ENCODE measurements at places on chromosomes 11 and 22.
A peak's percentile ranks its signal among the peaks of the same experiment; 100 is the strongest.

DNA sequence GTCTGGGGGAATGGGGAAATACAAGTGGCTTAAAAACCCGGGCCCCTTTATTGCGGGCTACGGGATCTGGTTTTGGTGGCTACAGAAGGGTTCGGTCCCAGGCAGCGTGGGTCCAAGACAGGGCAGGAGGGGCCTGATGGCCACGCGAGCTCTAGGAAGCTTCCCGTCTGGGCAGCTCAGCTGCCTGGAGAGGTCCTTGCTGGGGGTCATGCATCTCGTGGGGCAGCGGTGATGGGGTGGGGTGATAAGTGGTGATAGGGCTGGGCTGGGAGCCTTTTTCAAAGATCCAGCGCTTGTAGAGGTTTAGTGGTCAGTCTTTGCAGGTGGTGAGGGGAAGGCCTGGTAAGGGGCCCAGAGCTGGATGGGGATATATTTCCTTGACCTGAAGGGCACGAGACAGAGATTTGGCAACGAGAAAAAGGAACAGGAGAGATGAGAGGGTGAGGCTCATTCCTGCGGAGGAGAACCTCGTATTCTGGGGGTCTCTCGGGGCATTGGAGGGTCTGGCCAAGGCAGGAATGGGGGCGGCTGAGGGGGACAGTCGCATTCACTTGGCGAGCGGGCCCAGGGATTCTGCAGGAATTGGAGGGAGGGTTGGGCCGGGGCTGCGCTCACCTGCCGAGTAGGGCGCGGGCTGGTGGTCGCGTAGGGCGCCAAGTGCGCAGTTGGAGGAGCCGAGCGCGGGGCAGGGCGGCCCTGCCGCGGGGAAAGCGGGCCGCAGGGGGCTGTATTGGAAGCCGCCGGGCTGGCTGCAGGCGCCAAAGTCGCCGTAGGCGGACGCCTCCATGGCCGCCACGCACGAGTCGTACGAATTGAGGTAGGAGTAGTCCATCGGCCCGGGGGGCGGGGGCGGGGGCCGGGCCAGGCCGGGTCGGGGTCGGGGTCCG lies 560 bp downstream of the PHOX2A start:
- no peak for DNase-seq

- no peak for DNase-seq
Observed at GRCh38 chr11:40104941-40105550, 1354.4 kb downstream of the LRRC4C start.

DNA sequence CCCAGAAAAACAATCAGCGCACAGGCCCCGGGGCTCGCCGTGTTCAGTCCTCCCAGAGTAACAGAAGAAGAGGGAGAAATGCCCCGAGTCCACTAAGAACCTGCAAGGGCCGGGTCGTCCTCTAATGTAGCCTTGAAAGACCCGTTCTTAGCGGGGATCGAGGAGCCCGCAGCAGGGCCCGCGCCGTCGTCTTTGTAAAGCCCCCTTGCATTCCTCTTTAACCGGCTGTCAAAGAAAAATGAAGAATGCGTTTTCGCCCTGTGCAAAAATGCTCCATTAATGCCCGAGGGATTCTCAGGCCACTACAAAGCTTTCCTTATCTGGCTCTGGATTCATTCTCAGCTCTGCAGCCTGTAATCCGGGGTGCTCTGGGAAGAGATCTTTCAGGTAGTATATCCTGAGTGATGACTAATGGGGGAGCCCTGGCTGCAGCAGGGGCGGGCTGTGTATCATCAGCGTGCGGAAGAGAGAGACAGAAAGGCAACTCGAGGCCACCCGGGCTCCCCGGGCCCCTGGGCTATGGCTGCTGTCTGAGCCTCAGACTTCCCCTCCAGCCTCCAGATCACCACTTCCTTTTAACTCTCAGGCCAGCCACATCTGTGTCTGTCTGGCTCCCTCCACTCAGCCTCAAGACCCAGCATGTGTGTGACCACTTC lies 78.2 kb downstream of the FBLN1 start:
- no peak for DNase-seq

DNA sequence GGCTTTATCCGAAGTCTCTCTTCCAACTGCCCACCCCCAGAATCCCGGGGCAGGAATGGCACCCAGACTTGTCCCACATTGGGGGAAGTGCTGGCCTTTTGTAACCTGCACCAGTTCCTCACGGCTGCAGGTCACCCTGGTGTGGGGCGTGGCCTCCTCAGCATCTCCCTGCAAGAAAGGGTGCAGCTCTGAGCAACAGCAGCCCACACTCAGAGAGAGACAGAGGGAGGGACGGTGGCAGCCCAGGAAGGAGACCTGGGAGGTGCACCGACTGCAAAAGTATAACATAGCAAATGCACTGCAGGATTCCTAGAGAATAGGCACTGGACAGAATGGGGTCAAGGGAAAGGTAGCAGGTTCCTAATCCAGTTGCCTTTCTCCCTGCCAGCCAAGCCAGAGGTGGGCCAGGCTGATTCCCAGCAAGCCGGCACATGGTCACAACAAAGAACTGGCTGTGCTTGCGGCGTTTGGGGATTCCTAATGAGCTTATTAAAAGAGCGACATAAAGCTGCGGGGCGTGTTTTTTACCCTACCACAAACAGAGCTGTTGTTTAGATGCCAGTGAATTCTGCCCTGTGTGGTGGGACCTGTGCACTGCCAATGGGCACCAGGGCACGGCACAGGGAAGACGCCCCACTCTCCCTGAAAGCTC lies 18.2 kb upstream of the IGSF9B start:
- DNase-seq = no peak

- DNase-seq = peak; percentile 9
Observed at GRCh38 chr11:6925636-6926207, 504 bp upstream of the ZNF215 start.

DNA sequence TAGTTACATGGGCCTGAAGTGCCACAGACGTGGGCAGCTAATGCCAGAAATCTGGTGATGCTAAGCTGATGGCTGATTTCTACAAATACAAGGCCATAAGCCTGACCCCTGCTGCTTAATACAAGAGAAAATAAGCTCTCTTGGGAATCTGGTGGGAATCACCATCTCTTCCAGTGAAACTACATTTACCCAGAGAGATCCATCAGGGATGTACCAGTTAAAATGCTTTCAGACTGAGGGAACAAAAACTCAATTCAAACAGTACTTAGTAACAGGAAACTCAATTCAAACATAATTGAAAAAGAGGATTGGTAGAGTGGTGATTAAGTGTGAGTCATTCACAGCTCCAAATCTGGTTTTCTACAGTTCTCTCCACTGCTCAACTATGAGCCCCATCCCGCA lies 1.7 kb upstream of the CAVIN3 start:
- no peak for DNase-seq

GRCh38 chr11:1168256-1168655 lies 10.5 kb downstream of the MUC5AC start:
- DNase-seq = no peak

GRCh38 chr22:25753252-25753651 lies 11.3 kb downstream of the MYO18B start:
- no peak for DNase-seq

- DNase-seq = no peak
Observed at GRCh38 chr11:35061516-35062440, 77.2 kb upstream of the CD44 start.

- no peak for DNase-seq
Observed at GRCh38 chr22:42174062-42174461, 43.5 kb upstream of the CYP2D6 start.

- no peak for DNase-seq
Observed at GRCh38 chr11:19912958-19913892, 200.6 kb downstream of the NAV2 start.

- DNase-seq = no peak
Observed at GRCh38 chr11:127738771-127739286, 738.3 kb upstream of the KIRREL3 start.

GRCh38 chr11:134642206-134642605 lies 230.2 kb upstream of the B3GAT1 start:
- DNase-seq = no peak

DNA sequence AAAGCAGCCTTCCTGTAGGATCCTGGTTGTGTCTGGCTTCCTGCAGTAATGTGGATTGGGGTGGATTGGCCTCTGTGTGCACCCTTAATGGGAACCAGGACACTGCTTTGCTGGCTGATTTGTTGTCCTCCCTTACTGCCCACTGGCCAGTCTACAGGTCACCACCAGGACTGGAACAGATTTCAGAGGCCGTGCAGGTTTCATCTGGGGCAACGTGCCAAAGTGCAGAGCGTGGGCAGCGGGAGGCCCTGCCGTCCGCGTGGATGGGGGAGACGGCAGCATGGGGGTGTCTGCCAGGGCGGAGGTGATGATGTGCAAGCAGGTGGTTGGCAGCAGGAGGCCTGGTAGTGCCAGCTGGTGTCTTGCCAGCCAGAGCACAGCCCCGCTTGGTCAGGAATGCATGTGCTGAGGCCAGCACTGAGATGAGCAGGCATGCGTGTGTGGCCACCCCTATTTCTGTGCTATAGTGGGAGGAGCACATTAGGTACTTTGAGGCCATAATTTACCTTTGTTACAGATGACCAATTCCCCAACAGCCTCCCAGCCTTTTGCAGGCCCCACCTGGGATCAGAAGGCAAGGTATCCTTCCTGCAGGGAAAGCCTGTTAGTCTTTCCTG lies 24.3 kb downstream of the BCR start:
- DNase-seq = no peak

GRCh38 chr11:69130654-69131053 lies 25.1 kb upstream of the SMIM38 start:
- DNase-seq = no peak

DNA sequence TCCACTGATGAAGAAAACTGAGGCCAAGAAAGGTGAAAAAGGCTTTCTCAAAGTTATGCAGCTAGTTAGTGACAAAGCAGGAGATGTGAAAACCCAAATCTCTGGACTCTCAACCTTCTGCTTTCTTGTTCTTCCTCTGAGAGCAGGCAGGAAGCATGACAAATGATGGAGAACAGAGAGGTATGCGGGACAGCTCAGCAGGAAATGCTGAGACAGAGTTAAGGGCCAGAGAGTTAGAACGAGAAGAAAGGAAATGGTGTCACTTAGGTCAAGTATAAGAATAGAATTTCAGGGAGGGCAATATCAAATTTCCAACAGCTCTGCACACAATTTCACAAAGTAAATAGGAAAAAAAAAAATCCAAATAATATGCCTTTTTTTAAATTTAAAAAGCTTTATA lies 67.6 kb upstream of the ARHGAP42 start:
- DNase-seq = no peak

- DNase-seq = no peak
Observed at GRCh38 chr11:120043328-120043945, 94.5 kb downstream of the TRIM29 start.

GRCh38 chr11:70769521-70769920 lies 371.2 kb downstream of the CTTN start:
- DNase-seq = no peak

GRCh38 chr22:32562401-32562800 lies 87.8 kb downstream of the FBXO7 start:
- DNase-seq = no peak

DNA sequence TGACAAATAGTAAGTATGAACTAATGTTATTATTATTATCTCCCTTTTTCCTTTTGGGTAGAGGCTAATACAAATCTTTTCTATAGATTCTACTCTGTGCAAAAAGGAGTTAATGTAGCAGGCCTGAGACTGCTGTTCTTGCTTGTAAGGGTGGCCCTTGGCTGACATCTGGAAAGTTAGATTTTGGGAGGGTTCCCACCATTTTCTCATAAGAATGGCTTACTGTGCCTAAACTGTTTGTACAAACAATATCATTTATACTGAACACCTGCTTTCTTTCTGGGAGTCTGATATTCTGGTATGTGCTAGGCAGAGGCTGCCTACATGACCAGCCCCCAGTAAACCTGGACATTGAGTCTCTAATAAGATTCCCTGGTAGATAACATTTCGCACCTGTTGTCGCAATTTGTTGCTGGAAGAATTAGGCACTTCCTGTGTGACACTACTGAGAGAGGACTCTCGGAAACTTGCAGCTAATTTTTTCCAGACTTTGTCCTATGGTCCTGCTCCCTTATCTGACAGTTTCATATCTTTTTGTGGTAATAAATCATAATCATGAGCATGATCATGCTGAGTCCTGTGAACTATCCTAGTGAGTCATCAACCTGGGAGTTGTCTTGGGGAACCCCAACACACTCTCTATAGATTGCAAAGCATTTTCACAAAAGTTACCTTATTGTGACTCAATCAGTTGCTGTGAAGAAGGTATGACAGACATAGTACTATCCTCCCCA lies 257.7 kb upstream of the CCDC90B start:
- no peak for DNase-seq

- DNase-seq = no peak
Observed at GRCh38 chr11:36270701-36271100, 18.5 kb downstream of the COMMD9 start.

GRCh38 chr11:15289723-15290122 lies 175.0 kb downstream of the INSC start:
- no peak for DNase-seq

GRCh38 chr22:44500599-44500998 lies 2.6 kb upstream of the RTL6 start:
- no peak for DNase-seq

DNA sequence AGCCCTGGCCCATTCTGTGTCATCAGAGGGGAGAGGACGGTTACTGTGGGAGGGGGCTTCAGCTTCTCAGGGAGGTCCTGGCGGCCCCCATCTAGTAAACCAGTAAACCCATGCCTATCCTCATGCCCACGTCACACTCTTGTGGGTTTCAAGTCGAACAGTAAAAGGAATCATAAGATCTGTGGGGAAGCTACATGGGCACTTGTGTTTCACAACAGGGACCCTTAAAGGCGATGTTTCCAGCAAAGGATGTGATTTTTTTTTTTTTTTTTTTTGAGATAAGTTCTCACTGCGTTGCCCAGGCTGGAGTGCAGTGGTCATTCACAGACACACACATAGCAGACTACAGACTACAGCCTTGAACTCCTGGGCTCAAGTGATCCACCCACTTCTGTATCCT lies 9.2 kb upstream of the PARVG start:
- DNase-seq = no peak

DNA sequence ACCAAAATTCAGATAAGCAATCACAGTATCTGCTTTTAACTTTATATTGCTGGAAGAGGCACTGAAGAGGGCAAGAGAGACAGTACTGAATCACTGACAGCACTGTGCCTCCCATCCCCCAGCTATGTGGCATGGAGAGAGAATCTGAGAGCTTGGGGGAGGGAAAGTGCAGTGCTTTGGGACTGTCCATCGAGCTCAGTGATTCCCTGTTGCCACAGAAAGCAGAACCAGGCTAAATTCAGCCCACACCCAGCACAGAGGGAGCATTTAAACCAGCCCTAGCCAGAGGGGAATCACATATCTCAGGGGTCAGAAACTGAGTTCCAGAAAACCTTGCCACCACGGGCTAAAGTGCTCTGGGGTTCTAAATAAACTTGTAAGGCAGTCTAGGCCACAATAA lies 44.3 kb downstream of the KCNQ1 start:
- no peak for DNase-seq

Measured in LoVo (cell line).